Endodermal cell (in vitro differentiated cells): ENCODE measurements at places on chromosomes 5 and 9. TPM values are rescaled to one million over a fixed set of nuclear protein-coding genes. Genes with fewer than 3 reads are reported as not detected.

DNA sequence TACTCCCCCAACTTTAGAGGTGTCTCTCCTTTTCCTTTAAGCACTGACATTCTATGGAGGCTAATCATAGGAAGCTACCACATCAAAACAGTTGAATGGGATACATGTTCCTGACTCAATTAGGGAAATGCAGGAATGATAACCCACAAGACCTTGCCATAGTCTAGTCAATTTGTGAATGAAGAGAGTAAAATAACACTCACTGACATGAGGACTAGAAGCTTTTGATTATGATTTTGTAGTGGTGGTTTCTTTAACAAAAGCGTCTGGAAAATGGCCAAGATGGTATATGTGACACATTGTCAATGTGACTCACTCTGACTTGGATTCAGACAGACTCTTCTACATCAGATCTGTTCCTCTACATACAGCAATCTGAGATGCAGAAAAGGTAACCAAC is 13.7 kb upstream of the PRELID2 start:
- peaks cover 7% of the 10 kb centered on the region for H3K4me1 ChIP-seq
- DNase-seq, result no peak
- no peak overlapping the region for H3K27ac ChIP-seq
- no peaks in the 10 kb centered on the region for H3K36me3 ChIP-seq
- no peak overlapping the region for H3K4me3 ChIP-seq

GRCh38 chr9:98132158-98132557 is 13.1 kb upstream of the TRIM14 start:
- peaks cover 10% of the 10 kb centered on the region for H3K4me1 ChIP-seq
- H3K36me3 ChIP-seq, result peaks cover 11% of the 10 kb centered on the region

DNA sequence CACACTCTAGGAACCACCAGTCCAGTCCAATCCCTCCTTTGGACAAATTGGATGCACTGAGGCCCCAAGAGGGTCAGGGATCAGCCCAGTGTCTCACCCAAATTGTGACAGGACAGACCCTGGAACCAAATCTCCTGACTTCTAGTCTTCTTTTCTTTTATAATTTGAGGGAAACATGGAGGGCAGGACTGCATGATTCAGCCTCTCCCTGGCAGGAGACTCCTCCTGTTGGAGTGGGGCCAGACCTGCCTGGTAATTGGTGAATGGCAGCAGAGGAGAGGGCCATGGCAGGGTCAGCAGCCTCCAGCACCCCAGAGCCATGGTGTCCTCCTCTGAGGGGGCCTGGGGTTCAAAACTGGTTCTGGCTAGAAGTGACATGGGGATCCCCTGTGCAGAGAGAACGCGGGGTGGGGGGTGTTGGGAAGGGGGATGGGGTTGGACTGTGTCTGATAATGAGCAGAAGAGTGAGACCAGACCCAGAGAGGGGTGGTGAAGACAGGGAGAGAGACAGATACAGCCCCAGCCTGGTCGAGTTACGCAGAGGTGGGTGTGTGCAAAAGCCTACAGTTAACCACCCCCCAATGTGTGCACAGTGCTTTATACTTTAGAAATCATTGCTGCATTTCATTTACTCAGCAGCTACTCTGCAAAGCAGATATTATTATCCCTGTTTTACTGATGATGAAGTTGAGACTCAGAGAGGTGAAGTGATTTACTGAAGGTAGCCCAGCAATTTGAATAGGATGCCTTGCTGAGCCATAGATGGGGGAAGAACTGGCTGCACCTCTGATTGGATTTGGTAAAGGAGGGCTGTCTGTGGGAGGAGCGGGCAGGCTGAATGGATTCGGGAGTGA is 3.8 kb upstream of the SYNPO start:
- H3K27me3 ChIP-seq, result no peaks in the 10 kb centered on the region
- no peak overlapping the region for H3K4me3 ChIP-seq
- peaks cover 27% of the 10 kb centered on the region for H3K4me1 ChIP-seq
- H3K27ac ChIP-seq, result no peak overlapping the region
- no peak for DNase-seq

DNA sequence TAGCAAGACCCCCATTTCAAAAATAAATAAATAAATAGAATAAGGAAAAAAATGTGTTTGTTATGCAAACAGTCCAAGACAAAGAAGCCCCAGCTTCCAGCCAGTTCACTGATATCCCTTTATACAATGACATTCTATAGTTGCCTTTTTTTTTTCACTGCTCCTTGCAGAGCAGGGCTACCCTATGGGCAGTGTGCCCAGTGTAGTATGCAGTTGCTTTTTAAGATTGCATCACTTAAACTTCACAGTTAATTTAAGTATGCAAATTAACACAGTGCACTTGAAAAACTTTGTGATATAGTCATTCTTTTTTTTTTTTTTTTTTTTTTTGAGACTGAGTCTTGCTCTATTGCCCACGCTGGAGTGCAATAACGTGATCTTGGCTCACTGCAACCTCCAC is 40.8 kb upstream of the ARRDC3 start:
- no peaks in the 10 kb centered on the region for H3K4me1 ChIP-seq
- H3K36me3 ChIP-seq, result no peaks in the 10 kb centered on the region
- no peaks in the 10 kb centered on the region for H3K27me3 ChIP-seq
- no peak for DNase-seq
- H3K27ac ChIP-seq, result no peak overlapping the region

Gene ZNG1C
- 30.8 to 53.6 TPM (median 37.1 TPM) in 3 replicates for total RNA-seq

DNA sequence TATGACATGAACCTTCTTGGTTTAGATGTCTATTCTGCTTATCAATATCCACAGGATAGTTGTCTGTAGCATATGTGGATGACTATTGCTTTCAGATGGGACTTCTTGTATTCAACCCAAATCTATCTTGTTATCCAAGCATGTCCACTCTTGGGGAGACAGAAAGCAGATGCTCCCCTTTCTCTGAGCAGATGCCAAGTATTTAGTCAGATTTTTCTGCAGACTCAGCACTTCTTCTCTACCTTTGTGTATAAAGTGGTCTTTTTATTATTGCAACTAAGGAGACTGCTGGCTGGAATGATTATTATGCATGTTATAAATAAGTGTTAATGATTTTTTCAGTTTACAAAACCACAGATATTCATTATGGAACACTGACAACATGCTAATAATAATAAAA is 45.1 kb upstream of the ASTN2 start:
- no peak overlapping the region for H3K27ac ChIP-seq
- H3K27me3 ChIP-seq, result peaks cover 53% of the 10 kb centered on the region
- no peaks in the 10 kb centered on the region for H3K4me1 ChIP-seq
- no peak for DNase-seq
- no peaks in the 10 kb centered on the region for H3K36me3 ChIP-seq

Gene PAEP
- not detected in 2 replicates for total RNA-seq

DNA sequence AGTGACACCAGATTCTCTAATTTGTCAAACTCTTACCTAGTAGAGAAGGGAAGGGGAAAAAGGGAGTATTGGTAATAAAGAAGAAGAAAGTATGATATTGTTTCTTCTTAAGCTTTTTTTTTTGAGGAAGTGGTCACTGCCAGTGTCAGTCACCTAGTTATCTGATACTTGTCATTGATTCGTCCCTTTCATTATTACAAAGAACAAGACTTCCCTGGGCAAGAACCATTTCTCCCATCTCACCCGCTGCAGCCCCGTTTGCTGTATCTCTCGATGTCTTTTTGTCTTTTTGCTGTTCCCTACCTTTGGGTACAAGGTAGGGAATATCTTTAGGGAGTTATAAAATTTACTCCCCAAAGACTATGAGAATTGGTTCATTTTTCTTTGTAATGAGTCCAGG is 249.0 kb downstream of the ARHGAP26 start:
- peaks cover 15% of the 10 kb centered on the region for H3K4me1 ChIP-seq
- H3K27ac ChIP-seq, result no peak overlapping the region
- no peak overlapping the region for H3K4me3 ChIP-seq
- no peaks in the 10 kb centered on the region for H3K27me3 ChIP-seq
- peaks cover 7% of the 10 kb centered on the region for H3K36me3 ChIP-seq
- DNase-seq, result no peak

DNA sequence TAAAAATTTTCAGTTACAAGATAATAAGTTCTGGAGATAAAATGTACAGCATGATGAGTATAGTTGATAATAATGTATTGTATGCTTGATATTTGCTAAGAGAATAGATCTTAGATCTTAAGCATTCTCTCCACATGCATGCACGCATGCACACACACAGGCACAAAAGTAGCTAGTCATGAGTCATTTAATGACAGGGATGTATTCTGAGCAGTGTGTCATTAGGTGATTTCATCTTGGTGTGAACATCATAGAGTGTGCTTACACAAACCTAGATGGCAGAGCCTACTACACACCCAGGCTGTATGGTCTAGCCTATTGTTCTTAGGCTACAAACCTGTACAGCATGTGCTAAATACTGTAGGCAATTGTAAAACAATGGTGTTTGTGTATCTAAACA is 124.2 kb downstream of the PTTG1 start:
- H3K27ac ChIP-seq, result no peak overlapping the region
- peaks cover 5% of the 10 kb centered on the region for H3K4me1 ChIP-seq
- H3K36me3 ChIP-seq, result no peaks in the 10 kb centered on the region
- no peak overlapping the region for H3K4me3 ChIP-seq

DNA sequence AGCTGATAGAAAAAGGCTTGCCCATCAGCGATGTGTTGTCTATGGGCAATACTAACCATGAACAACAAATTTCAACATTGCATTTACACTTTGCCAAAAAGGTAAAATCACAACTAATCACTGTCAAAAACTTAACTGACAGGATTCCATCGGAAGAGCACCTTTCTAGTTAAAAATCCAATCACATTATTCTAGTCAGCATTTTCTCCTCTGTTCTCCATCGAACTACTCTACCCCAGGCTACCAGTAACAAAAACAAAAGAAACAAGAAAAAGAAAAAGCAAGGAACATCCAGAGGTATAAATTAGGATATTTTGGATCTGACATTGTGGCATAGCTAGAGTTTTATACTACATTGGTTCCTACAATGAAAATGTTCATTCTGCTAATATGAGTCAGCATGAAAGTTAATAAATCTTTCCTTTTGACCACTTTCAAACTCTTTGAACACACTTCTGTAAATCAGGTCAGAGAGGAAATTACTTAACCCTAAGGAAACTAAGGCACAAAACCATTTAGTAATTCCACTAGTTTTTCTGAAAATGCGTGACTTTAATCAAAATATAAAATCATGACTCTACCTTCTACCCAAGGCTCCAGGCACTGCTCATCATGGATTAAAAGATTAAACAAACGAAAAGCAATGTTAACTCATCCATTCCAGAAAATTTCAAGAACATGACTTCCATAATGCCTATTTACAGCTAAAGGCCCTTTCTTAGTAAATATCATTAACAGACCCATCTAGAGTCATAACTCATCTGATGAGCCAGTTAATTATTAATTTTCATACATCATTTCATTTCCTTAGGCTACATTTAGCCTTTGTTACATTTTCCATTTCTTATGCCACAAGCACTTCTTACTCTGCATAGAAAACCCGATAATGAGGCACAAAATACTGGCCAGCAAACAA is 10.2 kb downstream of the GLIS3 start:
- DNase-seq, result no peak
- no peaks in the 10 kb centered on the region for H3K36me3 ChIP-seq
- no peaks in the 10 kb centered on the region for H3K4me1 ChIP-seq

Gene DRD1
- total RNA-seq, result 0.16 to 0.53 TPM (median 0.34 TPM) in 3 replicates

DNA sequence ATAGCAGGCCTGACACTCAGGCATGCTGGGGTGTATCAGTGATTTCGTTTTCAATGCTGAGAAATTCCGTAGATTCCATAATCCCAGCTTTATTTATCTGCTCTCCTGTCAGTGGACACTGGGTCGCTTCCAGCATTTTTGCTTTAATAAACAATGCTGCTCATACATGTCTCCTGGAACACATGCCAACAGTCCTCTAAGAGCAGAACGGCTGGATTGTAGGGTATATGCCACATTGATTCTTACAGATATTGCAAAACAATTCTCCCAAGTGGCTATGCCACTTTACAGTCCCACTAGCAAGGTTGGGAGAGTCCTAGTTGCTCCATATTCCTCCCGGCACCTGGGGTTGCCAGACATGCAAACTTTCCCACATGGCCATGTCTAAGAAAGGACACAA is 81.9 kb downstream of the RAPGEF1 start:
- no peak for DNase-seq
- no peaks in the 10 kb centered on the region for H3K36me3 ChIP-seq
- H3K4me1 ChIP-seq, result peaks cover 3% of the 10 kb centered on the region
- H3K4me3 ChIP-seq, result no peak overlapping the region
- no peak overlapping the region for H3K27ac ChIP-seq

GRCh38 chr5:310941-311434 is 10.5 kb upstream of the AHRR start:
- no peaks in the 10 kb centered on the region for H3K4me1 ChIP-seq
- H3K27me3 ChIP-seq, result no peaks in the 10 kb centered on the region
- no peak overlapping the region for H3K4me3 ChIP-seq

- no peak for DNase-seq
- H3K36me3 ChIP-seq, result no peaks in the 10 kb centered on the region
- no peak overlapping the region for H3K27ac ChIP-seq
- peaks cover 4% of the 10 kb centered on the region for H3K4me1 ChIP-seq
- H3K4me3 ChIP-seq, result no peak overlapping the region
Observed at GRCh38 chr9:121732389-121732788, 81.0 kb downstream of the DAB2IP start.

DNA sequence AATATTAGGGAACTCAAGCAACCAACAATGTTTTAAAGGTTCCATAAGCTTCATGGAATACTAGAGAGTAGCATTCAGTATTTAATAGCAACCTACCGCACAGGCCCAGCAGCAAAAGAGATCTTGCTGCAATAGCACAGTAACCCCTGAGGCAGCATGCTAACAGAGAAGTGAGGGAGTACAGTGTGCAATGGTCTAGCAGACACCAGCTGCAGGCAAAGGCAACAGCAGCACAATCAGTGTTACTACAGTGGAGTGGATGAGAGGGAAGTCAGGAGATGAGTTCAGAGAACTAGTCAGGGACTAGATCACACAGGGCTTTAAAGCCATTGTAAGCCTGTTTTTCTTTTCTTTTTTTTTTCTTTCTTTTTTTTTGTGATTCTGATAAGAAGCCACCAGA is 2.8 kb downstream of the TICAM2 start:
- H3K4me3 ChIP-seq, result no peak overlapping the region
- no peaks in the 10 kb centered on the region for H3K4me1 ChIP-seq
- no peak for DNase-seq
- H3K36me3 ChIP-seq, result peaks cover 8% of the 10 kb centered on the region
- H3K27ac ChIP-seq, result no peak overlapping the region
- H3K27me3 ChIP-seq, result no peaks in the 10 kb centered on the region

DNA sequence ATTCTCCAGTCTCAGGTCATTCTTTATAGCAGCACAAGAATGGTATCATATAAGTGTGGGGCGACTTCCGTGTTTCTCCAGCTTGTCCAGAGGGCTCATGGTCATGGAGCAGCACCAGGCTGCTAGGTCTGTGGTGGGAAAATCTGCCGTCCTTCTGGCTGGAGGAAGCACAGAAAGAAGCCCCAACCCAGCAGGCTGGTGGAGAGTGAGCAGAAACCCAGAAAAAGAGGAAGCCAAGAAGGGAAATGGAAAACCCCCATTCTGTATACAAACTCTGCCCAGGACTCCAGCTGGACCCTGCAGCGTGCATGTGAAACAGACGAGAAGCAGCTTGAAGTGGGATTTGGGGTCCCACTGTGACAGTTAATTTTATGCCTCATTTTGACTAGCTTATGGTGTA is 34.3 kb upstream of the OLFM1 start:
- no peak overlapping the region for H3K27ac ChIP-seq
- no peaks in the 10 kb centered on the region for H3K4me1 ChIP-seq
- H3K36me3 ChIP-seq, result no peaks in the 10 kb centered on the region
- DNase-seq, result no peak

- H3K27me3 ChIP-seq, result no peaks in the 10 kb centered on the region
- H3K4me1 ChIP-seq, result peaks cover 15% of the 10 kb centered on the region
- DNase-seq, result no peak
- H3K27ac ChIP-seq, result no peak overlapping the region
- no peak overlapping the region for H3K4me3 ChIP-seq
Observed at GRCh38 chr5:152470167-152470566, 65.1 kb upstream of the NMUR2 start.
